Ureter (tissue), 1 donor: ENCODE measurements at places on chromosomes 2 and 18. TPM values are rescaled to one million over a fixed set of nuclear protein-coding genes. Genes with fewer than 3 reads are reported as not detected.
A peak's percentile ranks its signal among the peaks of the same experiment; 100 is the strongest.

Gene LRRC30
- total RNA-seq = not detected

Gene CYP27C1
- total RNA-seq = 0.73 TPM

Gene CCDC148
- 3.4 TPM for total RNA-seq

Gene CYBRD1
- total RNA-seq = 60.7 TPM

Gene IL36RN
- not detected for total RNA-seq

Gene EML6
- total RNA-seq = 5.4 TPM

DNA sequence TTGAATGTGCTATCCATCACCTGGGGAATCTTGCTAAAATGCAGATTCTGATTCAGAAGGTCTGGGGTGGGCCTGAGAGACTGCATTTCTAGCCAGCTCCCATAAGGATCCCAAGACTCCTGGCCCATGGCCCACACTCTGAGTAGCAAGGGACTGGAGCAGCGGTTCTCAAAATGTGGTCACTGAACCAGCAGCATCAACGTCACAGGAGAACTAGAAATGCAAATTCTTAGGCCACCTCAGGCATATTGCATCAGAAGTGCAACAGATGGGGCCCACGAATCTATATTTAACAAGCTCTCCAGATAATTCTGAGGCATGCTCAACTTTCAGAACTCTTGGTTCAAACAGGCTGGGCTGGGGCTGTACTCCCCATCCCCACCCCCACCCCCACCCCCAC, 74.6 kb downstream of the DHRS9 start:
- DNase-seq = no peak

DNA sequence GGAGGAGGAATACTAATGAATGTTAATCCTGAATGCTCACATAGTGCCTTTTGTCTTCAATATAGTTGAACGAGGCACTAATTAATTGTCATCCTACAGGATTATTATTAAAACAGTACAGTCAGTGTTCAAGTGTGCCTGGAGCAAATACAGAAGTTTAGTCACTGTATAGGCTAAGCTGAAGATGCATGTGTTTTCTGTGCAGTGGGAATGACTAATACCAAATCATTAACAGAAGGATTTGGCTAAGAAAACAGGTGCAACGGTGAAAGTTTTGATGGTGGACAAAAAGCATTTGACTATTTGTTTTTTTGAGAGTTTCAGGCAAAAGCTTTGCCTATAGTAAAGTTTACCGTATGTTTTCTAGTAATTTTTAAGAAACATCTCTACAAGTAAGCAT, 62.8 kb downstream of the DCC start:
- no peak for DNase-seq

GRCh38 chr2:138700716-138701115, 79.5 kb downstream of the NXPH2 start:
- no peak for DNase-seq

GRCh38 chr18:25230658-25231326, 121.2 kb downstream of the ZNF521 start:
- peak; percentile 76 for DNase-seq

DNA sequence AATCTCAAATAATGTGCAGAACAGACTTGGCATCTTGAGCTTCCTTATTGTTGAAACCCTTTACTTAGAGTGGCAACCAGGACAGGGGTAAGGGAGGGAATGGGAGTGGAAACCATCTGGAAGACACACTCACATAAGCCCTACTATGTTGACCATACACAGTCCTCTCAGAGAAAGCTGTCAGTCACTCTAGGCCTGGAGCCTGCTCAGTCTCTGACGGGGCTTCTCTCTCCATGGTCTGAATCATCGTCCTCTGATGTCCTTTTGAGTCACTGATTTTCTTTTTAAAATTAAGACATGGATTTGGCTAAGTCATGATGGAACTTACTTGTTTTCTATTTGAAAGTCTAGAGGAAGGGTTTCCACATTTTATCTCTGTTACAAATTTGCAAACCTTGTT, 74.0 kb downstream of the MYO1B start:
- no peak for DNase-seq

- peak; percentile 38 for DNase-seq
Observed at GRCh38 chr18:13481820-13482617, 244.3 kb downstream of the FAM210A start.

DNA sequence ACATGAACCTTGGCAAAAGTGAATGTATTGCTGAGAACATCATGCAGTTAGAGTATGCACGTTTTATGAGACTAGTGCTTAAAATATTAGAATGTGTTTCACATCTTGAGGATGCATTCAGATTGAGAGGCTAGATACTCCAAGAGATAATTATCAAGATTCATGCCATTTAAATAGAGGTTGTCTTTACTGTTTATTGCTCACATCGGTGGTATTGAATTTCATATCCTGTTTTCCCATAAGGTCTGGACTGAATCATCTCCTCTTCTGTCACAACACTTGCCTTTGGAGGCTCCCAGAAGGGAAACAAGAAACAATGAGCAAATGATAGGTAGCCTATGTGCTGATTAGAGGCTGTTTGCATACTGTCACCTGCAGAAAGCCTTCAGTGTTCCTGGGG, 83.8 kb downstream of the CLHC1 start:
- no peak for DNase-seq

GRCh38 chr2:63012541-63012940, 38.1 kb upstream of the OTX1 start:
- DNase-seq = no peak

- peak; percentile 64 for DNase-seq
Observed at GRCh38 chr2:101400048-101400447, 12.7 kb upstream of the CREG2 start.

GRCh38 chr18:49726675-49726963, 86.7 kb downstream of the ACAA2 start:
- no peak for DNase-seq
